Lung microvascular endothelial cell (primary cell): ENCODE measurements at places on chromosomes 16 and 17.

DNA sequence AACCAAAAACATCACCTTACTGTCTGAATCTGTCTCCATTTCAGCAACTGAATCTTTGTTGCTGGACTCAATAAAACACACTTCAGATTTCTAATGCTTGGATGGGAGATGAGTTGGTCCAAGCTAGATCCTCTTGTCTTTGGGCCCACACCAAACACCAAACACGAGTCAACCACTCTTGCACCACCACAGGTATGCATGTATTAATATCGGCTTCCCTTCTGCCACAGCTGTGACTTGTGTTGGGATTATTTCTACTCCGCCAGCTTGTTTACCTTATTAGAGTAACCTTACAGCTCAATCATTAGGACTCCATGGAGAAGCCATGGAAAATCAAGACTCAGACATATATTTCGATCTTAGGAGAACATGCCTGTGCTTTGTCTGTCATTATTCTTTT is 49.9 kb downstream of the XYLT1 start:
- no peak for DNase-seq

GRCh38 chr17:297758-298157 is 54.8 kb downstream of the RPH3AL start:
- no peak for DNase-seq

DNA sequence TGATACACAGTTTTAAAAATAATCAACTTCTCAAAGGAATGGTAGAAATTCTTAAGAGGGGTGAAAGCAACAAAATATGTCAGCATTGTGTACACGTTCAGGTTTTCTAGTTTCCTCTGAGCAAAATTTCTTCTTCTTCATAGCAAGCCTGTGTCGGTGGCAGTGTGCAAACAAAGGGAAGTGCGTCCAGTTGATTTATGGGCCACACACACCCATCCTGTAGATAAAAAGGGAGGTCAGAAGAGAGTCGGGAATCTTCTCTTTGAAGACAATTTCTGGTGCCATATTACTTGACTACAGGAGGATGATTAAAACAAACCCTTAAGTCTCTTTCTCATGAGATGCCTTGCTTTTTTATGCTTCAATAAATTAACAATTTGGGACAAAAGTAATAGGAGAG is 484.1 kb upstream of the SALL1 start:
- DNase-seq: no peak

GRCh38 chr17:83081684-83082201 is 2.3 kb downstream of the METRNL start:
- DNase-seq: peak; percentile 48

DNA sequence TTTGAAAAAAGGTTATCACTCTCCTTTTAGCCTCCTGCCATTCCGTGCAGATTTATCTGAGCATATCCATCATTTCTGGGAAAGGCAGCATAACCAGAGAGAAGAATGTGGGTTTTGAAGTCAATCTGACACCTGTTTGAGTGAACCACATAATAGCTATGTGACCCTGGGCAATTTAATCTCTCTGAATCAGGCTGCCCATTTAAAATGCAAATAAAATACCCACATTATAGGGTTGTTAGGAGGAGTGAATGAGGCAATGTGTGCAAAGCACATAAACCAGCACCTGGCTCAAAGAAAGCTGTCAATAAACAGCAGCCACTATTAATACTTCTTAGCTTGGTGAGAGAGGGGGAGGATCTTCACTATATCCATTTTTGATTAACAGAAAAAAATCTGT is 88.0 kb downstream of the CACNG1 start:
- no peak for DNase-seq

GRCh38 chr16:17440131-17440530 is 30.6 kb downstream of the XYLT1 start:
- DNase-seq: no peak

DNA sequence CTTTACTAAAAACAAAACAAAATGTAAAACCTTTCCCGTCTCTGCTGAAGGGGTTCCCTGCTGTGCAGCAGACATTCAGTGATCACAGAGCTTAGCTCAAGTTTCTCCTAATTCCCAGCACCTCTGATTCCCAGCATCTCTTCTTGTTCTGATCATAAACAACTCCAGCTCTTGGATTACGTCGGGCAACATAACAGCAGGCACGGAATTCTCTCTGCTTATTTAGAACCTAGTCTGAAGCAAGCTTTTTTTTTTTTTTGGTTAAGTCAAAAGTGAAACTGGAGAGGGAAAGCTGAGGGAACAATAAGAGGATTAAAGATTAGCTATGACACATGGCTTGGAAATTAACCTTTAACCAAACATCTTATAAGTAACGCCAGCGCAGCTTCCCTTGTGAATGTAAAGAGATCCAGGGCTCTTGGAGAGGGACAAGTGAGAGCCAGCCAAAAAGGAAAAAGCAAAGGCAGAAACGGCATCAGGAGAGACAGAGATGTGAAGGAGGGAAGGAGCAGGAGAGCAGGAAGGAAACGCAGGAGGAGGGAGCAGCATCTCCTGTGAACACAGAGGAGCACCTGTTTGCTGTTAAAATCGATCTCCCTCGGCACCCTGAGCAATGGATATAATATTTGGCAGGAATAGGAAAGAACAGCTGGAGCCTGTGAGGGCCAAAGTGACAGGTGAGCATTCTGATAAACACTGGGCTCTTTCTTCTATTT is at the start of gene BCO1:
Gene BCO1 (plus strand): TSS at position 394 of the 716 bp plus-strand sequence. CDS start 220 bp downstream, at position 614.
- DNase-seq: peak; percentile 61
